ENCODE measurements at places on chromosomes 5 and 9. TPM values are rescaled to one million over a fixed set of nuclear protein-coding genes. Genes with fewer than 3 reads are reported as not detected.

Gene ANKRD31
- 0.17 TPM for total RNA-seq

Gene PCDHB10
- 2.5 TPM for total RNA-seq

Gene TERT
- total RNA-seq: not detected

Gene DIPK1B
- total RNA-seq: 8.8 TPM

Gene DNM1
- 135 TPM for total RNA-seq

Gene IL13
- not detected for total RNA-seq

GRCh38 chr5:31413030-31413812 lies 118.7 kb downstream of the DROSHA start:
- DNase-seq: no peak

DNA sequence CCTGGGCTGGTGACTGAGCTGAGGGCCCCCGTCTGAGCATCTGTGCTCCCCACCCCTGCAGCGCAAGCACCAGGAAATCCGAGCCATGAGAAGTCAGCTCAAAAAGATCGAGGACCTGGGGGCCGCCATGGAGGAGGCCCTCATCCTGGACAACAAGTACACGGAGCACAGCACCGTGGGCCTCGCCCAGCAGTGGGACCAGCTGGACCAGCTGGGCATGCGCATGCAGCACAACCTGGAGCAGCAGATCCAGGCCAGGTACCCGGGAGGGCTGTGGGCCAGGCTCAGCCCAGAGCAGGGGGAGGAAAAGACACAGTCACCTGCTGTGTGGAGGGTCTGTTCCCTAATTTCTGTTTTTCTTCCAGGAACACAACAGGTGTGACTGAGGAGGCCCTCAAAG lies 24.6 kb downstream of the DYNC2I2 start:
- no peak for DNase-seq

GRCh38 chr5:157971571-157972216 lies 112.7 kb upstream of the CLINT1 start:
- no peak for DNase-seq

GRCh38 chr9:35422346-35422745 lies 67.6 kb upstream of the RUSC2 start:
- no peak for DNase-seq

- no peak for DNase-seq
Observed at GRCh38 chr9:75010570-75010969, 17.5 kb downstream of the CARNMT1 start.

- DNase-seq: no peak
Observed at GRCh38 chr9:21609506-21609905, 127.4 kb upstream of the IFNE start.

- no peak for DNase-seq
Observed at GRCh38 chr9:126388964-126389708, 62.5 kb downstream of the MVB12B start.

- no peak for DNase-seq
Observed at GRCh38 chr5:143923634-143924266, 111.8 kb downstream of the HMHB1 start.

GRCh38 chr9:82764061-82764668 lies 298.8 kb downstream of the RASEF start:
- DNase-seq: no peak

All from mucosa of gallbladder (tissue), 1 donor.